Left colon (tissue), 2 donors: ENCODE measurements at places on chromosomes 5 and 9. TPM values are rescaled to one million over a fixed set of nuclear protein-coding genes. Genes with fewer than 3 reads are reported as not detected.

CSF1R gene
- 32.2 TPM for total RNA-seq

RNF183 gene
- 0.85 TPM for total RNA-seq

SLIT3 gene
- 15.7 TPM for total RNA-seq

IL9 gene
- total RNA-seq: not detected

TSSK1B gene
- not detected for total RNA-seq

AFAP1L1 gene
- total RNA-seq: 1.9 TPM

FIBCD1 gene
- total RNA-seq: 7.9 TPM

SPATA31E1 gene
- total RNA-seq: not detected

ZDHHC11B gene
- 1.5 TPM for total RNA-seq

NEUROG1 gene
- total RNA-seq: not detected

CACFD1 gene
- total RNA-seq: 75.4 TPM

FBXL7 gene
- total RNA-seq: 3.6 TPM

C9orf153 gene
- total RNA-seq: 0.20 TPM

BRIX1 gene
- total RNA-seq: 11.2 TPM

MYO10 gene
- total RNA-seq: 71.7 TPM

HTR1A gene
- total RNA-seq: not detected

KCNV2 gene
- total RNA-seq: not detected

SPATA31A3 gene
- not detected for total RNA-seq

QSOX2 gene
- total RNA-seq: 7.4 TPM

MELK gene
- total RNA-seq: 9.9 TPM

ZFP37 gene
- 0.67 TPM for total RNA-seq

IFNA13 gene
- total RNA-seq: not detected

BARHL1 gene
- not detected for total RNA-seq

MOB3B gene
- total RNA-seq: 42.2 TPM

PCDHB9 gene
- total RNA-seq: 0.61 TPM

ABLIM3 gene
- 4.3 TPM for total RNA-seq

MAN2A1 gene
- 89.5 TPM for total RNA-seq

C7 gene
- 59.9 TPM for total RNA-seq

FAM78A gene
- 2.7 TPM for total RNA-seq

WDR31 gene
- 3.0 TPM for total RNA-seq

SPINK6 gene
- total RNA-seq: not detected

GBGT1 gene
- 5.5 TPM for total RNA-seq

ANKRD34B gene
- not detected for total RNA-seq

KIF24 gene
- 2.2 TPM for total RNA-seq

OBP2B gene
- not detected for total RNA-seq

CDKN2B gene
- total RNA-seq: 160 TPM

NRG2 gene
- 1.1 TPM for total RNA-seq

ATG10 gene
- 6.0 TPM for total RNA-seq

COL15A1 gene
- total RNA-seq: 9.5 TPM

CDX1 gene
- total RNA-seq: 423 TPM

SLC46A2 gene
- not detected for total RNA-seq

TRPM3 gene
- total RNA-seq: 0.22 TPM

SCGB3A2 gene
- not detected for total RNA-seq

ADAM19 gene
- 2.7 TPM for total RNA-seq

EQTN gene
- 0.45 TPM for total RNA-seq
